ENCODE measurements at places on chromosomes 13 and 19.

GRCh38 chr13:101654883-101655282, 202.4 kb downstream of the ITGBL1 start:
- no peak for DNase-seq

DNA sequence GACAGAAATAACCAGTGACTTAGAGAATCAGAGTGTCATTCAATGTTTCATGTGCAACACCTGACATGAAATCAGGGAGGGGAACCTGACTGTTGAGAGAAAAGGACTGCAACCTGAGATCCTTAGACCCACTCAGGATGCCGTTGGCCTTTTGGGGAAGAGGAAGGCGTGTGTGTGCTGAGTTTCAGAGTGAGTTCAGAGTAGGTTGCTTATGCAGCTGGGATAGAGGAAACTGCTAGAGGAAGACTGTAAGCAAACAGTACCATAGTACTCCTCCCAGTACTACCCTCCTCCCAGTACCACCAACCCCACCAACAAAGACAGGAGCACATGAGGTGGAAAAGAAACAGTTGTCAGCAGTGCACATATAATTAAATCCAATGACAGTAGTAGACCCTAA, 63.7 kb downstream of the KL start:
- DNase-seq, result no peak

DNA sequence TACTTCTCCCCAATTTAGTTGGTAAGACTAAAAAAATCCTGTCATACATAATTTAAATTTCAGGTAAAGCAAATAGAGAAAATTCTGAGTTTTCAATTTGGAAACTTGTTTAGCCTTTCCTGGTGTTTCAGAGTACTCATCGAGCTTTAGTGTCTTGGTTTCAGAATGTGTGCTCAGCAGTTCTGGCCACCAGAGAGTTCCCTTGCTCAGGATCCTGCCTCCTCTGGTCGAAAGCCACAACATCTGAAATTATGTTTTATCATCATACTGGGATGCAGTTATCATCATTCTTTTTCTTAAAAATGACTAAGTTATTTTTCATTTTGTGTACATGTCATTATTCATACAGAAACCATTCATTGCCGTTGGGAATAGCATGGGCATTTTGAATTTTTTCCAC, 263.2 kb upstream of the SPRY2 start:
- peak; percentile 4 for DNase-seq

GRCh38 chr19:9597027-9597426, 12.7 kb upstream of the ZNF121 start:
- no peak for DNase-seq

DNA sequence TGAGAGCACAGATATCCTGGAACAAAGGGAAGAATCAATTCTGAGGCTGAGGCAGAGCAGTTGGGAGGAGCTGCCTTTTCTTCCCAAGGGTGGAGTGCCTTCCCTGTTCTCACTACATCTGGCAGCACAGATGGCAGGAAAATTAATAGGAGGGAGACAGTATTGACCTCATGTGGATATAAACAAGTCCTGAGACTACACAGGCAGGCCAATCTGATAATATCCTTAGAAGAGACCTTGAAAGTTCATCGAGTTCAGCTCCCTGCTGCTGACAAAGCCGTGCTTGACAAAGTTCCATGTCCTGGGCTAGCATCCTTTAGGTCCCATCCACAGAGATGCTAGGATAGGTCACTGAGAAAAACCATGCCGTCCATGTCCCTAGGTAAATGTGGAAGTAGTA, 1451.5 kb downstream of the EFNB2 start:
- no peak for DNase-seq

DNA sequence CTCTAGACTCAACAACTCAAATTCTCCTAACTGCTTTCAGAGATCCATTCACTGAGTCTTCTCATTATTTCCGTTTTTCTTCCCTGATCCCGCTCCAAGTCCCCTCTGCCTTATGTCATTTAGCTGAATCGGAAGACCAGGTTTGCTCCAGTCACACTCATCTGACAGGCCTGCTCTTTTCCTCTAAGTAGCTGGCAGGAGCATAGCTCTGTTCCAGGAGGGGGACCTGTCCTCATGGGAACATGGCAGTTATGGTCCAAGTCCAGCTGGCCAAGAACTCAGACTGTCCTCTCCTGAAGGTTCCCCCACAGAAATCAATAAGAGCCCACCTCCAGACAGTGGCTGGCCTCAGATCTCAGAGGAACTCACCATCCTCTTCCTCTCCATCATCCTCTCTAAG, 130.9 kb upstream of the SERP2 start:
- no peak for DNase-seq

DNA sequence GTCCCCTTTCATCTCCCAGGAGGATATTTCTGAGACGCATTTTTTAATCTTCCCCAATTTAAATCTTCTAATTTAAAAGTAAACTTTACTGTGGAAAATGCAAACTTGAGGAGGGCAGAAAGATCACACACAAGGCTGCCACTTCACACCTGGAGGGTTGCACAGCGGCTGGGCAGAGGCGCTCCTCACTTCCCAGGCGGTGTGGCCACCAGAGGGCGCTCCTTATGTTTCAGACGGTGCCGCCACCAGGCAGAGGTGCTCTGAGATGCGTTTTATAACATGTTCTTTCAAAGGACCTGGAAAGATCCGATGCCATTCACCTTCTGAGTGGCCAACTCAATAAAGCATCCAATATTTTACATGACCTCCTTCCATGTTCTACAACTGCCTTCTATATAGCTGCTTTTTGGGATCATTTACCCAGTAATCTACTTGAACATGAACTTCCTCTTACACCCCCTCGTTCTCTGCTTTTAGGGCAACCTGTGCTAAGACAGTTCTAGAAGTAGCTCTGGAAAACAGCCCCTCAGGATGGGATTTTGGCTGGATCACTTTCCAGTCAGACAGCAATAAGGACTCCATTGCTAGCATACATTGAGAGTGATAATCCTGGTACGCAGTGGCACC, 14.8 kb upstream of the MTUS2 start:
- DNase-seq, result peak; percentile 52

GRCh38 chr19:41449079-41449864, 6.3 kb downstream of the ERICH4 start:
- peak; percentile 86 for DNase-seq

DNA sequence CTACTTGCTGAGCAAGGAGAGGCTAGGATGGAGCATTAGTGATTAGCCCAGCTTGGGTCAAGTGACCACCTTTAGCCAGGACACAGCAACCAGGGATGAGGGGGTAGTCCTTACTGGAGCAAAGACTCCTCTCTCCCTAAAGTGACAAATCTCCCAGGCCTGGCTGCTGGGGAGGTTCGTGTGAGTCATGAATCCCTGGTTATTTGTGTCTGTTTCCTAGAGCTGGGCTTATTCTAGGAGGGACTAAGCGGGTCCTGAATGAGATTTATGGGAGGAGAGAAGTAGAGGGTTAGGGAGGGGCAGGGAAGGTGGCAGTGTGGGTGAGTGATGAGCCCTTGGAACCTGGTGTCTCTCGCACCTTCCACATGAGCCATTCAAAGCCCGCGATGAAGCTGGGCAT, 487.3 kb downstream of the TSHZ3 start:
- no peak for DNase-seq

- DNase-seq, result no peak
These were observed 28.2 kb downstream of the FCGBP start for GRCh38 chr19:39906283-39906682.

- DNase-seq, result no peak
These were observed 494.9 kb downstream of the GPC6 start for GRCh38 chr13:93721483-93721882.

- DNase-seq, result peak; percentile 69
These were observed 1.2 kb upstream of the SLAIN1 start for GRCh38 chr13:77696006-77696878.

DNA sequence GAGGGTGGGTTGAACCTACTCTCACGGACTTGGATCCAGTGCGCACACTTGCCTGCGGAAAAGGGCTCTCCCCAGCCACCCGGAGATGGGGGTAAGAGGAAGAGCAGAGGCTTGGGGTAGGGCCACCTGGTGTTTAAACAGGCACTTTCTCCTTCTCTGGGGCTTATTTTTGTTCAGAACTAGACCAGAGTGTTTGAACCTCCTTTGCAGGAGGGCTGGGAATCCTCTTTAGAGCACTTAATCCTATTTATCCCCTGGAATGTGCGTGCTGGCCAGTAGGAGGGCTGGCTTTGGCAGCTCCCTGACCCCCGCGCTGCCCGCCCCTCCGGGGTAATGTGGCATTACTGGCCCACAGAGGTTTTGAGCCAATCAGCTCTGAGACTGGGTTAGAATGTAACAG, 2.0 kb downstream of the RGS9BP start:
- DNase-seq, result peak; percentile 96

DNA sequence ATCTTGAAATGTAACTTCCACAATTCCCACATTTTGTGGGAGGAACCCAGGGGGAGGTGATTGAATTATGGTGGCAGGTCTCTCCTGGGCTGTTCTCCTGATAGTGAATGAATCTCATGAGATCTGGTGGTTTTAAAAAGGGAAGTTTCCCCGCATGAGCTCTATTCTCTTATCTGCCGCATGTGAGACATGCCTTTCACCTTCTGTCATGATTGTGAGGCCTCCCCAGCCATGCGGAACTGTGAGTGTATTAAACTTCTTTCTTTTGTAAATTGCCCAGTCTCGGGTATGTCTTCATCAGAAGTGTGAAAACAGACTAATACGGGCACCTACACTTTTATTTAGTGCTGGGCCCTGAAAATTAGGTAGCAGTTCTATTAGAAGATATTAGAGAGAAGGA, 45.8 kb downstream of the TNFSF13B start:
- DNase-seq, result no peak

GRCh38 chr13:58619396-58620113, 988.0 kb downstream of the PCDH17 start:
- peak; percentile 46 for DNase-seq

DNA sequence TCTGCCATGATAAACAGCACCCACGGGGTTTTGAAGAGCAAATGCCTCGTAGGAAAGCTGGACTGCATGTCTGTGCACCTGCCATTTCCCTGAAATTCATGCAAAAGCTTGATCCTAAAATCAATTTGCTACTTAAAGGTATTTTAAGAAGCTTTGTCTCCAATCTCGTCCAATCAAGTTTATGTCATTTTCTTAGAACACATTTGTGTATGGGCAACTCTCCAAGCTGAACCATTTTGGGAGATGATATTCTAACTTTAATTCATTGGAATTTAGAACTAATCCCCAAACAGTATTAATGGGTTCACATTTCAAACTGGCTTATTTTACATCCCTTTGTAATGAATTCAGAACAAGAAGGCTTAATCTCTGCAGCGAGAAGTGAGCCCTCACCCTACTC, 822 bp downstream of the ADPRHL1 start:
- no peak for DNase-seq

DNA sequence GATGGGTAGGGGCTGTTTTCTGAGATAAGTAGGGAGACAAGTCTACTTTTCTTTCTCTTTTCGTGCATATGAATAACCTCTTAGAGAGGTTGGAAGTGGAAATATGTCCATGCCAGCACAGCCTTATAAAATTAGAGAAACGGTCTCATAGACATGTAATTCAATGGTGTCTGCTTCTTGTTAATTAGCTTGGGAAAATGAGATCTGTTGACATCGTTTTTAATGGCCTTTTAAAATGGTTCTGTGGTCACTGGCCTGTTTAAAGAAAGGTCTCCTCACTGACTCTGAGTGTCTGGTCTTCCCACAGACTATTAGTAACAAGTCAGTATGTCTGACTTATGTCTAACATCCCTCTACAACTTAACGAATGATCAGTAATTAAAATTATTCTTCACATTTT, 487.1 kb downstream of the SLITRK6 start:
- no peak for DNase-seq

DNA sequence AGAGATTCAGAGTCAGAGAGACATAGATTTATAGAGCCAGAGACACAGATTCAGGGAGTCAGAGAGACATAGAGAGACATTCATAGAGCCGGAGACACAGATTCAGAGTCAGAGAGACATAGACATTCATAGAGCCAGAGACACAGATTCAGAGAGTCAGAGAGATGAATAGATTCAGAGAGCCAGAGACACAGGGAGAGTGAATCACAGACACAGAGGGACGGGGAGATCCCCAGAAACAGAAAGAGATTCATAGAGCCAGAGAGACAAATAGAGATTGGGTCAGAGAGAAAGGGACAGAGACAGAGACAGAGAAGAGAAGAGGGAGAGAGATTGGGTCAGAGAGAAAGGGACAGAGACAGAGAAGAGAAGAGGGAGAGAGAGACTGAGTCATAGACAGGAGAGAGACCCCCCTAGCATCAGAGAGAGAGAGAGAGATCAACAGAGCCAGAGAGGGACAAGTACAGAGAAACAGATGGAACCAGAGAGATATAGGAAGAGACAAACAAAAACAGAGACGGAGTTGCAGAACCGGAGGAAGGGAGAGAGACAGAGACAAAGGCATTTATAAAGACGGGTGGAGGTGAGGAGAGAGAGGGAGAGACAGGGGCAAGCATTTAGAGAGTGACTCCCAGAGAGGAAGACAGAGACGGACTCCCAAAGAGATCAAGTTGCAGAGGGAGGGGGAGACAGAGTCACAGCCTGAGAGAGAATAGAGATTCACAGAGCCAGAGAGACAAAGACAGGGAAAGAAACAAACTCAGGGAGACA, 1.1 kb upstream of the PRKCG start:
- peak; percentile 28 for DNase-seq

DNA sequence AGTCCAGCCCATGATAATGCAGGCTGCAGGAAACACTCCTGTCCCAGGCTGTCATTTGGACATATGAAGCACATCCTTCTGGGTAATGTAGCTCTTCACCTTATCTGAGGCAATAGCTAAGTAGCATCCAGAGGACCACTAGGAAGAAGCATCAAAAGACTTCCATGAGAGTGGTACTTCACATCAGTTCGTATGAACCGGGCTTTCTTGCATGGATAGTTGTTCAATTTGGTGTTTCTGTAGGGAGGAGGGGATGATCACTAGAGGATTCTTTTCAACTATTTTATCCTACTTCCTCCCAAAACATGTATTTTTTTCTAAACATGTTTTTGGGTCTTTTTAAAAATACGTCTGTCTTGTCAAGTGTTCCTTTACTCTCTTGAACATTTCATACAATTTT, 12.9 kb downstream of the ZNF302 start:
- no peak for DNase-seq

- DNase-seq, result no peak
These were observed 25.5 kb downstream of the FGF21 start for GRCh38 chr19:48780631-48781391.

DNA sequence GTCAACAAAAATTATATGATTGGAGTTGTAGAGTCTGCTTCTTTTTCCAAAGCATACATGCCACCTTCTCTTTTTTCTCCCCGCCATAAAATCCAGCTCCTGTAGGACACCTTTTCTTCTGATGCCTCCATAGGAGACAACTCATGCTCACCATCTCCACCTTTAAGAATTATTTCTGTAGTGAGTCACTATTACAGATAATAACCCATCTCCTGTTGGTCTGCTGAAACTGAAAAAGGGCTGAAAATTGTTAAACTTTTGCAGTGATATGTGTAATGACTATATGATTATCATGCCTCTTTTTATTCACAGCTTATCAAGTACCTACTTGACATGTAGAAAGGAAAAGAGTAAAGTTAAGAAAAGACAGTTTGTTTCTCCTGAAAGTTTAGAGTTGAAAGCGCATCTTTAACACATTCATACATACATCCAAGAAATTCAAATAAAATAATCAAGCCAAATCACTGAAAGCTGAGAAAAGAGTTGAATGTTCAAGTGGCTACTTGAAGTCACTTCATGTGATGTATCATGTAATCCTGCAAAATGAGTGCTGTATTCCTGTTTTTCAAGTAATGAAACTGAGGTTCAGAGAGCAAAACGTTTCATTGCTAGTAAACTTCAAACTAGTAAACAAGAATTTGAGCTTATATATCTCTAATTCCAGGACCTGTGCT, 35.5 kb upstream of the LPAR6 start:
- DNase-seq, result no peak

GRCh38 chr13:75693227-75693626, 57.1 kb downstream of the LMO7 start:
- DNase-seq, result no peak

- peak; percentile 88 for DNase-seq
These were observed 3.1 kb upstream of the TNFAIP8L1 start for GRCh38 chr19:4636151-4636717.

Measured in neural progenitor cell (in vitro differentiated cells).